ENCODE measurements at places on chromosomes 4 and X.

DNA sequence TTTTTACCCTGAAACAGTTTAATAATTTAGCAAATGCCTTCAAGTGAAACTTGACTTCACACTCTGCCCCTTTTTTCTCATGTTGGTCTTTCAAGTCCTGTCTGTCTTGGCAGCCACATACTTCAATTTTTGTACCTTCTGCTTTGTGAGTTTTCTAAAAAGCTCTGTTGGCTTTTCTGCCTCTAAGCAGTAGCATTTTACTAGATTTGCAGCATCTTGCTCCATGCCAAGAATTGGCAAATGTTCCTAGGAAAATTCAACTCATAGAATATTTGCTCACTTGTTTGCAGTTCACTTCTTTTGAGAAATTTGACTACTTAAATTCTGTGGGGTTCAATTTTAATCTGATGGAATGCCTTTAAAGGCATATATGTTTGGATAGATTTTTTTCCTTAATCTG, 59.2 kb downstream of the FAM47A start:
- no peak for DNase-seq

GRCh38 chrX:45872480-45872879, 671.8 kb upstream of the DIPK2B start:
- DNase-seq = no peak

GRCh38 chr4:184873054-184873453, 47.3 kb upstream of the ACSL1 start:
- DNase-seq = no peak

DNA sequence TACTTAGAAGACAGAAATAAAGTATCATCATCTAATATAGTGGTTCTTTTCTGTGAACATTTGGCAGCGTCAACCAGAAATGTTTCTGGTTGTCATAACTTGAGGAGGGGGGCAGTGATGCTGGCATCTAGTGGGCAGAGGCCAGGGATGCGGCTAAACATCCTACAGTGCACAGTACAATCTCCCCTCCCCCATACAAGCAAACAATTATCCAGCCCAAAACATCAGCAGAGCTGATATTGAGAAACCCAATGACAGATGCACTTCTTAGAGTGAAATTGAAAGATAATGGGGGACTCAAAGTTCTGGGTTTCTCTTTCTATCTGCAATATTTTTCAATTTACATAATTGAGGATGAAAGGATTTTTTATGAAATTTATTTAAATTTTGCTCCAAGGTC, 1.9 kb upstream of the EIF1AX start:
- DNase-seq = no peak

All from NCI-H446 treated with DMSO at 0.1 percent for 48 hours (cell line).